ENCODE measurements at places on chromosomes 6 and 20.

DNA sequence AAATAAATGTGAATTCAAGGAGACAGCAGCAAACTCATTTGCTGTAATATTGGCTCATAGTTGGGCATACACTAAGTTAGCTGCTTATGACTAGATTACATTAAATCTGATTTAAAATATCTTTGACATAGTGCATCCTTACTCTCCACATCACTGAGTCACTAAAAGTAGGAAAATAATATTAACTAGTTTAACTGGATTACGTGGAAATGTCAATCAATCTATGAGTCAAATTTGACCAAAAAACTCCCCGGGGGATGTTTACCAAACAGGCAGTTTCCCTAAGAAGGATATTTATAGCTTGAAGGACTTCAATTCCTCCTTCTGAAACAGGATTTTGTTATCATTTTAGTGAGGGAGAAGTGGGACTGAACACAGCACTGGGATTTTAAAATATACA, 366.5 kb downstream of the ESR1 start:
- no peak for DNase-seq

DNA sequence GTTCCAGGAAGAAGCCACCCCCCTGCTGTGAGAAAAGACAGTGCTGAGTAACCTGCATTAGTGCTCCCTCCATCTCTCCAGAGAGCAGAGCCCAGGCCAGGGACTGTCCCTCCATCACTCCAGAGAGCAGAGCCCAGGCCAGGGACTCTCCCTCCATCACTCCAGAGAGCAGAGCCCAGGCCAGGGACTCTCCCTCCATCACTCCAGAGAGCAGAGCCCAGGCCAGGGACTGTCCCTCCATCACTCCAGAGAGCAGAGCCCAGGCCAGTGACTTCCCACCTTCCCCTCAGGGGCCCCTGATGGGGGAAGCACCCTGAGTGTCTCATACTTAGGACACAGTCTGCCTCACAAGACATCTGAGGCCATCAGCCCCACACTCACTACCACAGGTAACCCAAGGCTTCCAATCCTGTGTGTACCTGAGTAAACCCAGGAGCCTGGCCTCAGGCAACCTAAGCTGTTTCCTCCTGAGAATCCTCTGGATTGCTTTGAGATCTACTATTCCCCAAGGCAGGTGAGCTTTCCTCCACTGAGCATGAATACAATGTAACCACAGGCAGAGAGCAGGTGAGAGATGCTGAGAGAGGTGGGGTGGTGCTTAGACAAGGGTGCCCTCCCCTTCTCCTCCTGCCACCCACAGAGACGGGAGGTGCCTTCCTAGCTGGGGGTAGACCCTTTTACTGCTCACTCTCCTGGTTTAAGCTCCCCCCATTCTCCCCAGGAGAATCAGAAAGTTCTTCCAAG, 4.9 kb downstream of the TBXT start:
- no peak for DNase-seq

GRCh38 chr6:21998582-21998981, 298.3 kb downstream of the PRL start:
- no peak for DNase-seq

GRCh38 chr6:73710470-73710869, 14.5 kb downstream of the CD109 start:
- DNase-seq, result no peak

DNA sequence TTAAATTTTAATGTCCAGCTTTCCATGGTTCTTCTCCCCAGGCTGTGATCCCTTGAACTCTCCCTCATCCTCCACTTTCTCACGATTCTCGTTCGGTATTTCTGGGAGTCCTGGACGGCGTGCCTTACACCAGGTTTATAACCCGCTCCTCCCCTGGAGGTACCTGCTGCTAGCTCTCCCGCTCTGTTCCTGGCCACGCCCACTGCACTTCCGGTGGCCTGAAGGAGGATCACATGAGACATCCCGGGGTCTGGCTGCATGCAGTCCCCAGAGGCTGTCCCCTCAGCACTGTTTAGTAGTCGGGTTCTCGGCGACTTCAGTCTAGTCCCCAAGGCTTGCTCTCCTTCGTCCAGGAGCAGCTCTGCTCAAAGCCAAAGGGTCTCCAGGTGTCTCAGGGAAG, 28.4 kb upstream of the GCLC start:
- no peak for DNase-seq

DNA sequence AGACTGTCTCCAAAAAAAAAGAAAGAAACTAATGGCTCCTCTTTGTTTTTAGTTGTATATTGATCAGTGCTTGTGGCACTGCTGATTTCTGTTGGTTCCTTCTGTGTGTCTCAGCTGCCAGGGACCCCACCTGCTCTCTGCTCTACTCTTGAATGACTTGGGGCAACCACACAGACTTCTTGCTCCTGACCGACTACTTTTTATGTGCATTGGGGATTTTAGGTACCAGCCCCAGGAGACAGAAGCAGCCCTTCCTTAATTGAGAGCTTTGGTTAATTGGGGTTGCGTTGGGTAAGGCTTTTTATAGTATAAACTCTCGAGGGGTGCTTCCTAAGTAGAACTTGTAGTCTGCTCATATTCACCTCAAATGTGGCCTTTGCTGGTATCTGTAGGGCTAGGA, 6.9 kb downstream of the STK35 start:
- no peak for DNase-seq

DNA sequence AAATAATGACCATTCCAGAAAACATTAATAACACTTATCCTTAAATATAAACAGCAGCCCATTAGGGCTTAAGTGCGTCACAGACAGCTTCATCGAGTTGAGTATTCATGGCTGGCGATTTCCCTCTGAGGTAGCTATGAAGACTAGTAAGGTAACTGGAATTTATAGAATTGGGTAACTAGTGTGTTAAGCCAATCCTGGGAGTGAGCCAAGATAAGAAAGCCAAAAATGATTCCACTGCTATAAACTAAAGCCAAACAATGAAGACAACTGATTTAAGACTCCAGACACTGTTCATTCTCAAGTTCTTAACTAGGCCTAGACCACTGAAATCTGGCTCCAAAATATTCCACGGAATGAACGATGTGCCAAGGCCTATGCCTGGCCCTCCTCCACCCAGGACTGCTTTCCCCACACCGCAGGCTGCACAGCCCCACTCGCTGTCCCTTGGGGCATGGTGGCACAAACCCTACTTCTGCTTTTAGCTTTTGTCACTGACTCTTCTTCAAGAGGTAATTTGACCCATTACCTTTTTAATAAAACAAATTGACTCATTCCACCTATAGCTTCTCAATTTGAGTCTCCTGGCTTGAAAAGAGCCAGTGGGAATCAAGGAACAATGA, 66.0 kb downstream of the BLOC1S5 start:
- DNase-seq, result no peak

DNA sequence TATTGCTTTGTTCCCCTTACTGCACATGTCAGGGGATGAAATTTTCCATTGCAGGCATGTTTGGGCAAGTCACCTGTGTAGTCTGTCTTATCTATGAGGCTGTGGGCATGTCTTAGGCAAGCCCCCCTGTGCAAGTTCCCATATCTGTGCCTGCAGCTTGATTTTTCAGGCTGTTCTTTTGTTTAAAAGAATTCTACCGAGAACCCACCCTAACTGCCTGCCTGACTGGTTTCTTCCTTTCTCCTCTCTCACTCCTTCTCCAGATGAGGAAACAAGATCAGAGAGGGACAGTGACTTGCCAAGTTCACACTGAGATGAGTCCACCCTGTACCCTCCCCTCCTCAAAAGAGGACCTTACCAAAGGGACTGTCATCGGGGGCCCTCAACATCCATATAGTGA, 11.0 kb downstream of the TREML2 start:
- no peak for DNase-seq

DNA sequence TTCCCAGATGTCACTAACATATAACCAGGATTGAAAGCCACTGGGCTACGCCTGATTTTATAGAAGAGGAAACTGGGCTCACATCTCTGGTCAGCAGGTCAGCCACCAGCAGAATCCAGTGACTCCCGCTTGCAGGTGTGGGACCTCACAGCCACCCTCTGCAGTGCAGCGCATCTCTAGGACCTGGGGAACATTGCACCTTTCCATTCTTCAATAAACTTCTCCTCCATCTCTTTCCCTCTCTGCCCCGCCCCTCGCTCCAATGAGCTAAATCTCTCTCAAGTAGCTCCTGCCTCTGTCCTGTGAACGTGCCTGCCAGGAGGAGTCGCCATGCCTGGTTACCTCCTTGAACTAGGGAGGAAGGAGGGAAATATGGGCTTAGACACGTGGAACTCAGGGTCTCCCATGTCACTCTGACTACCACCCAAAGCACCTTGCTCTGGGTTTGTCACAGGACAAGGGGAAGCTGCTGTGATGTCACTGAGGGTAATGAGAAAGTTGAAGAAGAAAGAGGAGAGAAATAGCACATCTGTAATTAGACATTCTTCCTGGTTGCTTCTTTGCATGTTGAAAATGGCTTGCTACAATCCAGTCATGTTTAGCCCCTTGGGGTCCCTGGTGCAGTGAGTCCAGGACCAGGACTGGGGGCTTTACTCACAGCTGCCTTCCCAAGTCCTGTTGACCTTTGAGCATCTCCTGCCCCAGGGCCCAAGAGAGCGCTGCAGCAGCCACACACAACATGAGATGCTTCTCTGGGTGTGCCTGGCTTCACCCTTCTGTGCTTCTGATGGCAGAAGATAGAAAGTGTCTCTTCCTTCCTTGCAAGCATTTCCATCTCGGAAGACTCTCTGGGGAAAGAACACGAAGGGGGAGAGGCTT, 469.4 kb downstream of the PREX1 start:
- no peak for DNase-seq

DNA sequence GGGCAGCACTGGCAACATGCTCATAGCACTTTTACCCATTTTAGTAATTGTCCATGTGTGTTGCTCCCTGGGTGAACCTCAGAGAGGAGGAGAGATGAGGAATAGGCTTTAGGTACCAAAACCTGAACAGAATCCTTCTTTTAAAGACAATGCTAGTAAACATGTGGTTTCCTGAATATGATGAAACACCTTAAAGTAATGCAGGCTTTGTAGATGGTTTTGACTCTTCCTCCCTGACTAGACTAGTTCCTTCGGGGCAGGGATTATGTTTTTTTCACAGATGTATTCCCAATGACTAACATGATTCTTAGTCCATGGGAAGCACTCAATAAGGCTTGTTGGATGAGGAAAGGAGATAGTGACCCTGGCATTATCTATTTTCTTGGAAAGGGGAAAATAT, 367.6 kb upstream of the JAG1 start:
- no peak for DNase-seq

- peak; percentile 50 for DNase-seq
Observed at GRCh38 chr20:47263465-47264084, 92.9 kb downstream of the ZMYND8 start.

DNA sequence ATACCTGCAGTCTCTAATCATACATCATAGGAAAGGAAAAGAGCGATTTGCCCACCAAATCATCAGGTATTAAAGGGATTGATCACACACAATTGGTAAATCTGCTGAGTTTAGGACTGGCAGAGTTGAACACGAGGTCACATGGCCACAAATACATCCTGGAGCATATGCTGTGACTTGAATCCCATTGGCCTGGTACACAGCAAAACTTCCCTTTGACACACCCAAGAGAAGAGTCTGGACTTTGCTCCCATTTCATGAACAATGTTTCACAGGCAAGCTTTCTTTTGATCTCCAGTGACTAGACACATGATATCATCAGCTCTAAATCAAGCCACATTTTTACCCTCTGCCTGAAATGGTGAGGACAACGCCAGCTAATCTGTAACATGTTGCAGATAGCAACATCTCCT, 117.9 kb downstream of the ISM1 start:
- DNase-seq, result no peak

DNA sequence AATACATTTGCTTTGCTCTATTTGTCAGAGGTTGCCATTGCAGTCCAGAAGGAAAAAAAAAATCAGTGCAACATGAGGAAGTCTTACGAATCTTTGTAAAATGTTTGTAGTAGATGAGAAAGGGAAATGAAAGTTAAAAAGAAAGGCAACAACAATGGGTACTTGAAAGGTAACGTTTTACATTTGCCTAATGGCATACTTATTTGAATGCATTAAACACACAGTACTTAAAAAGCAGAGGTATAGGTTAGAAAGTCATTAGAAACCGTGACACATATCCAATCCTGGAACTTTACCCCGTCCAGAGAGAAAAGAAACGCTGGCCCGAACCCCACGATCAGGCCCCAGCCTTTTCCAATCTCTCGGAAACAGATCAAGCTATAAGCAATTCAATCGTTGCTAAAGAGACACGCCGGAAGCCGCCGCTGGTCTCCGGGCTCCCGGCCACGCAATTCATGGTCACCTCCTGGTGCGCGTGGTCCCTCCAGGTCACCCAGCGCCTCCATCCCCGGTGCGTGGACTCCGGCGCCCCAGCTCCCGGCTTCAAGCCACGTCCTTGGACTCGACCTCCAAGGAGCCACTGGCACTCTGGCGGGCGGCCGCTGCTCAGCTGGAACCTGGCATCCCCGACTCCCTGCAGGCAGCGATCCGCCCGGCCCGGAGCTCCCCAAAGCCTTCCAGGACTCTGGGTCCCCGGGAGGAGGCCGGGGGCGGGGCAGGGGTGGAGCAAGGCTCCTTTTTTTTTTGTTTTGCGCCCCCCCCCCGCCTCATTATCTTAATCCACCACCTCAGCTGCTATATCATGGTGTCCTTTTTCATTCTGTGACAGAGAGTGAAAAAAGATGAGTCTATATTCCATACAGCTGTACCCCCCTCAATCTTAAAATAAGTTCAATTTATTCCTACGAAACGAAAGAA, at the start of gene SLC18B1:
SLC18B1 (minus strand) TSS at position 687 of the 918 bp plus-strand sequence; CDS start at position 506, 181 bp downstream.
- DNase-seq, result no peak

GRCh38 chr6:33236328-33236727, 28.0 kb downstream of the RING1 start:
- DNase-seq, result no peak

GRCh38 chr6:36526066-36526465, 21.2 kb downstream of the STK38 start:
- no peak for DNase-seq

- DNase-seq, result no peak
Observed at GRCh38 chr6:155040901-155041650, 46.0 kb downstream of the TIAM2 start.

Data from NCI-H1436 treated with DMSO at 0.1 percent for 48 hours (cell line).